ENCODE measurements at places on chromosomes 4 and X. TPM values are rescaled to one million over a fixed set of nuclear protein-coding genes. Genes with fewer than 3 reads are reported as not detected.
A peak's percentile ranks its signal among the peaks of the same experiment; 100 is the strongest.

DNA sequence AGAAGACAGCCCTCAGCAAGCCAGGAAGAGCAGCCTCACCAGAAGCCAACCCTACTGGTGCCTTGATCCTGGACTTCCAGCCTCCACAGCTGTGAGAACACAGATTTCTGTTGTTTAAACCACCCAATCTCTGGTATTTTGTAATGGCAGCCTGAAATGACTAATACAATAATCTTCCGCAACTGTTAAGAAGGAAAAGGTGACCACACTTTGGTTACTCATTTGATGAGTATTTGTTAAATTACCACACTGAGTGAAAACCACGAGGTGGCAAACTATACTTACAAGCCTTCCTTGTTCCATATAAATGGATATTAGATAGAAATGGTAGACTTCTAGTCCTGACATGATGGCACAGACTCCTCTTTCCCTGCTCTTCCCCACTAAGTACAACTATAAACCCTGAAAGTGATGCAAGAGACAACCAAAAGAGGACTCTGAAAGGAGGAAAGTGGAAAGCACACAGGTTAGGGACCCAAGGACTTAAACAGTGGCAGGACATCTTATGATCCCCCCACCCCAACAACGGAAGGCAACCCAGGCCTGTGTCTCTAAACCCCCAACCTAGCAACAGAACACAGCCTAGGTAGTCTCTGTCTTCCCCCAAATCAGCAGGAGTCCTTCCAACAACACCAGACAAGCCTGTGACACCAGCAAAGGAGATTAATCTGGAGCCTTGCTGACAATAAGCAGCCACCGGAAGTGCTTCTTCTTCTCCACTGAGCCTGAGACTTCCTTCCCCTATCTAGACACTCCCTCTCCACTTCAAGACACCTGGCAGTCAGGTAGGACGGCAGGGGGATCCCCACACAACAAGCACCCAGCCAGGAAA lies 12.3 kb downstream of the ZNF182 start:
- DNase-seq, result peak; percentile 80

DCLK2 gene
- total RNA-seq, result not detected

HEPH gene
- total RNA-seq, result 6.5 TPM

DNA sequence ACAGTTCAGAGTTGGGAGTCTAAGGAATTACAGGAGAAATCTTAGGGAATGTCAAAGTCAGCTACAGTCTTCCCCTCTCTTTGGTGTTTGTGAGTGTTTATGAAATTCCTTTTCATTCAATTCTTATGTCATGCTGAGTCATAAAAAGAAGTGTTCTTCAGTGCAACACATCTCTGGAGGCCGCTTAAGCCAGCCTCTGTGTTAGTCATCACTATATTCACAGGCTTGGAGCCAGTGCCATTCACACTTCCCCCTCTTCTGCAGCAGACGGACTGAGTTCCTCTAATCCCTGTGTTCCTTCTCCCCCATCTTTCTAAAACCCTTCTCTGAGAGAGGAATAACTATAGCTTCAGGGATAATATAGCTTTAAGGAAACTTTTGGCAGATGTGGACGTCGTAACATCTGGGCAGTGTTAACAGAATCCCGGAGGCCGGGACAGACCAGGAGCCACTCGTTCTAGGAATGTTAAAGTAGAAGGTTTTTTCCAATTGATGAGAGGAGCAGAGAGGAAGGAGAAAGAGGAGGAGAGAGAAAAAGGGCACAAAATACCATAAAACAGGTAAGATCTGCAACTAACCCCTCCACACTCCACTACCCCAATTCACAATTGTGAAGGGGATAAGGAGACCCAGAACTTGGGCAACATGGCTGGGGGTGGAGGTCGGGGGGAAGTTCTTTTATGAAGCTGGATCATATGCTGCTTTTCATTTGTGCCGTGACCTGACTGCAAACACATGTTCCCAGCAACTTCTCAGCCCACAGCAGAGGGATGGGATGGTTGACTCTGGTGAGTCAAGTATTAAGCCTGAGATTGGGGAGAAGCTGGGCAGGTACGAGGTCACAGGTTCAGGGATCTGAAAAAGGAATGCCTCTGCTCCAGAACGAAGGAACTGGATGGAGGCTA lies at the start of gene SRPX2:
SRPX2 (plus strand) TSS at position 244 of the 905 bp plus-strand sequence. CDS start 2,124 bp downstream, outside the sequence.
- peak; percentile 80 for DNase-seq

- peak; percentile 28 for DNase-seq
Observed at GRCh38 chr4:174467107-174467506, 55.2 kb downstream of the HPGD start.

DNA sequence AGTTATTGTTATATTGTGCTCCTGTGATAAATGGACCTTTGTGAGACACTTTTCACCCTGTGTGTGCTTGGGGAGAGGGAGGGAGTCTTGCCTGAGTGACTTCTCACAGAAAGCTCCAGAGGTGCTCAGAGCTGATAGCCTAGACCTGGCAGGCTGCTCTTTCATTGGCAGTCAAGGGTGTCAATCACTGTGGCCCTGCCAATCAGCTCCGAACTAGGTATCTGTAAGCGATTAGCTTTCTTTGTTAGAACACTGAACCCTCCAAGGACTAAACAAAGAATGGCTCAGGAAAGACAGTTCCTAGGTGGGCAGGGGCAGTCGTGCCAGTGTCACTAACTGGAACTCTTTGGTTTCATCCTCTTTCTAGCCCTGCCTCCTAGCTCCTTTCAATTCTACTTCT lies 2.7 kb upstream of the NALF2 start:
- no peak for DNase-seq

DNA sequence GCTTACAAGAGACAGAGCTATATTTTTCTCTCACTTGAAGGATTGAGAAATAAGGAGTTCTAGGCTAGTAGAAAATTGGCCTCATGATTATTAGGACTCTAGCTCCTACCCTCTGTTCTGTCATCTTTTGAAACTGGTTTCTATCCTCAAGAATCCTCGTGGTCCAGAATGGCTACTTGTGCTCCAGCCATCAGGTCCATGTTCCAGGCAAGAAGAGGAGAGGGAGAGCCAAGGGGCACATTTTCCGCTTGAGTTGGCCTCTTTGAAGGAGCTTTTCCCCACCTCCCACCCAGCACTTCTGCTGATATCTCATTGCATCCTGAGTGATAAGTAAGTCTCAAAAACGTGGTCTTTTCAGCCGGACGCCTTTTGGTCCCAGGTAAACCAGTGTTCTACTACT lies 7.2 kb upstream of the SORBS2 start:
- no peak for DNase-seq

- no peak for DNase-seq
Observed at GRCh38 chr4:139282065-139282720, 2.2 kb upstream of the MGARP start.

DNA sequence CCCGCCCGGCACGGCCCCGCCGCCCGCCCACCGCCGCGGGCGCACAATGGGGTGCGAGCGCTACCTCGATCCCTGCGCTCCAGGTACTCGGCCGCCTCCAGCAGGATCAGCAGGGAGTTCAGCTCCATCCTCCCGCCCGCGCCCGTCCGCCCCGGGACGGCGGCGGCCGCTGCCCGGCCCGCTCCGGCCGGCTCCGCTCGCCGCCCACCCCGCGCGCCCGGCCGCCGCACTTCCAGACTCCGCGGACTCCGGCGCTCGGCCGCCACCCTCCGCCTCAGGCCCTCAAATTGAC lies at the start of gene MXD4:
MXD4 (minus strand) TSS at position 257 of the 292 bp plus-strand sequence; CDS start at position 128, 129 bp downstream.
- no peak for DNase-seq

DUSP21 gene
- not detected for total RNA-seq

DNA sequence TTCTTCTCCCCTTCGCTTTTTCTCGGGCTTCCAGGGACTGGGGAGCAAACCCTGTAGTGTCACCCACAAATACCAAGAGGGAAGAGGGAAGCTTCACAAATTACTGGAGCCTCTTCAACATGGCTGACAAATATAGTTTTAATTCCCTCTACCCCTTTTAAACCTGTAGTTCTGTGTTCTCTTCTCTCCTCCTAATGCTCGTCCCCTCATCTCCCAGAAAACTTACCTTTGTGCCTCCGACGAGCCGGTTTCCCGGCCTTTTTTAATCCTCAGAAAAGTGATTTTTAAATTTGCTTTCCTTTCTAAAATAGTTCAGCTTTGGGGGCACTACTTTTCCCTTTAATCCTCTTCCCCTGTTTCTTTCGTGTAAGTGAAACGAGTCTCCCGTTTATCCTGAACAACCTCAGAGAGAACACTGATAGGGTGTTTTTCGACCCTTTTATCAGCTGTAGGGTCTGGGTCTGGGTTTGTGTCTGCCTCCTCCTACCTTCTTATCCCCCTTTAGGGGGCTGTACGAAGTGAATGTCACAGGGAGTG lies 408 bp downstream of the TET2 start:
- DNase-seq, result no peak

DNA sequence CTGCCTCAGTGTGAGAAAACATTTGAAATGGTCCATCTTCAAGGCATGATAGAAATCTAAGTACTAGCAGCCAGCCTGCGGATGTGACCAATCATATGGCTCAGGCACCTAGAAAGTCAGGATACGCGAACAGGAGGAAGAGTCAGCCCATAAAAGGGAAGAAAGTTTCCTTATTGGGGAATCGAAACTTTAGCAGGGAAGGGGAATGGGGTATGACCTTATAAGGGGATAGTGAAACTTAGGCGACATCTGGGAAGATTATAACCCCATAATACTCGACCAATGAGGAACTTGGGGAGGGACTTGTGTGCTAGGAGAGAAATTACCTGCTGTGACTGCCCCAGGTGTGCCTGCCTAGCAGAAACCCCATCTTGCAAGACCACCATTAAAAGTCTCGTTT lies 26.2 kb upstream of the PYURF start:
- no peak for DNase-seq

DNA sequence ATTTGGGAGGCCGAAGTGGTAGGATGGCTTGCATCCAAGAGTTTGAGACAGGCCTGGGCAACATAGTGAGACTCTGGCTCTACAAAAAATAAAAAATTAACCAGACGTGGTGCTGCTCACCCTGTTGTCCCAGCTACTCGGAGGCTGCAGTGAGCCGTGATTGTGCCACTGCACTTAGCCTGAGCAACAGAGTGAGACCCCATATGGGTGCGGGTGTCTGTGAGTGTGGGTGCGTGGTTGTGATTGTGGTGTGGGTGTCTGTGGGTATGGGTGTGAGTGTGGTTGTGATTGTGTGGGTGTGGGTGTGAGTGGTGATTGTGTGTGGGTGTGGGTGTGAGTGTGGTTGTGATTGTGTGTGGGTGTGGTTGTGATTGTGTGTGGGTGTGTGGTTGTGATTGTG lies 114.6 kb downstream of the UBE2K start:
- no peak for DNase-seq

LANCL3 gene
- 1.4 TPM for total RNA-seq

DNA sequence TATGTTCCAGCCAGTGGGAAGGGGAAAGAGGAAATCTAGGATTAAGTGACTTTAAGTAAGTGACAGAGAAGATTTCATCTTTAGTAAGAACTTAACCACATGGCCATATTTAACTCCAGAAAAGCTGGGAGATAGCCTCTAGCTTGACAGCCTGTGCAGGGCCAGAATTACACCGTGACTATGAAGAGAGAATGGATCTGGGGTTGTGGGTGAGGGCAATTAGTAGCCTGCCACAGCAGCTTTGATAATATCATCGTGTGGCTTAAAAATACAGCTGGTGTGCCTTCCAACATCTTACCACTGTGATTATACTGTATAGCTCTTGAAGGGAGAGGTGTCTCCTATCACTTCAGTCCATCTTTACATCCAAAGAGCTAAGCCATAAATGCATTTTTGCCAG lies 57.6 kb upstream of the TBC1D9 start:
- no peak for DNase-seq

DNA sequence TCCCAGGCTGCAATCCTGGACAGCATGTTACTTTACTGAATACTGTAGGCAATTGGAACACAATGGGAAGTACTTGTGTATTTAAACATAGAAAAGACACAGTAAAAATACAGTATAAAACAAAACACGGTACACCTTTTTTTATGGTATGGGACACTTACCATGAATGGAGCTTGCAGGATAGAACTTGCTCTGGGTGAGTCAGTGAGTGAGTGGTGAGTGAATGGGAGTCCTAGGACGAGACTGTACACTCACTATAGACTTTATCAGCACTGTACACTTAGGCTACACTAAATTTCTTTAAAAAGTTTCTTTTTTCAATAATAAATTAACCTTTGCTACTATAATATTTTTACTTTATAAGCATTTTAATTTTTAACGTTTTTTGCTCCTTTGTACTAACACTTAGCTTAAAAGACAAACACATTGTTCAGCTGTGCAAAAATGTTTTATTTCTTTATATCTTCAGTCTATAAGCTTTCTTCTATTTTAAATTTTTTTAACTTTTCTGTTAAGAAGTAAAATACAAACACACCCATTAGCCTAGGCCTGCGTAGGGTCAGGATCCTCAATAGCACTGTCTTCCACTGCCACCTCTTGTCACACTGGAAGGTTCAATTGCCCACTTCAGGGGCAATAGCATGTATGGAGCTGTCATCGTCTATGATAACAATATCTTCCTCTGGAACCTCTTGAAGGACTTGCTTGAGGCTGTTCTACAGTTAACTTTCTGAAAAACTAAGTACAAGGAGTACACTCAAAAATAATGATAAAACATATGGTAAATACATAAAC lies 293.5 kb upstream of the FSTL5 start:
- DNase-seq, result peak; percentile 82

Measured in mammary epithelial cell (primary cell).